HFFc6 (cell line): ENCODE measurements at places on chromosomes 7 and 10. TPM values are rescaled to one million over a fixed set of nuclear protein-coding genes. Genes with fewer than 3 reads are reported as not detected.

GRCh38 chr10:54702583-54703485 lies 98.2 kb downstream of the PCDH15 start:
- no peaks in the 10 kb centered on the region for H3K36me3 ChIP-seq
- H3K4me3 ChIP-seq = no peak overlapping the region
- no peak overlapping the region for H3K27ac ChIP-seq
- no peak for DNase-seq
- no peaks in the 10 kb centered on the region for H3K27me3 ChIP-seq

DNA sequence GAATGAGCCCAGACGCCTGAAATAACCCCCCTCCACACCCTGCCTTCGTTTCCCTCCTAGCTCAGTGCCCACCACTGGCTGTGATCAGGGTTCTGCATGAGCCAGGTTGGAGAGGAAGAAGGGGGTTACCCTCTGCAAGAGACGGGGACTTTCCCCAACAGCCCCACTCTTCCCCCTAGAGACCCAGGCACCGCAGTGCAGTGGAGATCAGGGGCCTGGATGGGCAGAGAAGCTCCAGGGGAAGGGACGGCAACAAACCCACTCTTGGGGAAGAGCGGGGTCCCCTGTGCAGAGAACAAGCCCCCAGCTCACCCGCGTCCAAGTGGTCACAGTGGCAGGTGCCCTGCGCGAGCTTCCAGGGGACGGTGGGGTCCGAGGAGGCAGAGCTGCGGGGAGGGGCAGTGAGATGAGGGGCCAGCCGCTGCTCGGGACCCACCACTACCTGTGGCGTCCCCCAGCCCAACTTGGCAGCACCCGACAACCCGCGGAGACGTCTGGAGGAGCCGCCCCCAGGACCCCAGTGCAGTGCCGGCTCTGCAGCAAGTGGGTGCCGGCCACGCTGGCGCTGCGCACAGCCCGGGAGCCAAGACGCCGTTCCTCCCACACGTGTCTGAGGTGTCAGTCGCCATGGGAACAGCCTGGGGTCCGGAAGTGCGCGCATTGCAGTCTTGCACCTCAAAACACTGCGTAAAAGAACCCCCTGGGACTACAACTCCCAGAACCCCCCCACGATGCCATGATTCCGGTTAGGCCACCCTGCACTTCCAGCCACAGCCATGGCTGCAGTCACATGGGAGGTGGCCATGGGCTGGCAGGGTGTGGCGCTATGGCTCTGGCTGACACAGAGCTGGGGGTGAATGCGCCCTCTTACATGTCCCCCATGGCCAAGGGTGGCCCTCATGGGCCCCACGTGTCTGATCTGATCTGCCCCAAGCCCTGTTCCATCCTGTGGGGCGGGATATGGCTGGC lies 45.8 kb upstream of the WIPI2 start:
- peaks cover 10% of the 10 kb centered on the region for H3K27me3 ChIP-seq
- H3K4me3 ChIP-seq = no peak overlapping the region
- no peak overlapping the region for H3K27ac ChIP-seq

DLG5 gene
- total RNA-seq = 49.2 to 54.0 TPM (median 50.7 TPM) in 3 replicates

PNLIPRP3 gene
- not detected in 3 replicates for total RNA-seq

ZNF467 gene
- 0.96 to 1.2 TPM (median 1.1 TPM) in 3 replicates for total RNA-seq

- DNase-seq = peak; percentile 17
- no peaks in the 10 kb centered on the region for H3K27me3 ChIP-seq
- no peaks in the 10 kb centered on the region for H3K36me3 ChIP-seq
Observed at GRCh38 chr10:21953585-21954057, 49.9 kb downstream of the DNAJC1 start.

DNA sequence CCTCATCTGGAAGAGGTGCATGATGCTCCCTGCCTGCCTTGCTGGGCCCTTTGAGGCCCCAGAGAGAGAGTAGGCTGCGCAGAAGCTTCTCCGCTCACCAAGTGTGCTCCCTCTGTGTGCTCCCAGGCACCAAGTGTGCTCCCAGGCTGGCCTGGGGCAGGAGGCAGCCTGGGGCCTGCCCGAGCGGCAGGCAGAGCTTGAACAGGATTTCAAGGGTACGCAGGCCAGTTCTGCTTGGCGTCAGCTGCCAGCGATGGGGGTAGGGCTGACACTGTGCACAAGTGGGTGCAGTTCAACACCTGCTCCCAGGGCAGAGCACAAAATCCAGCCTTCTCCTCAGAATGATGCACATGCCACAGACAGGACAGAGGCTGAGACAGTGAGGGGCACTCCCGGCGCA lies 119.7 kb downstream of the FAM53B start:
- H3K4me1 ChIP-seq = no peaks in the 10 kb centered on the region
- H3K4me3 ChIP-seq = no peak overlapping the region
- DNase-seq = no peak
- no peak overlapping the region for H3K27ac ChIP-seq
- 0 out of 2 replicates have a peak, but pooled peaks cover 3% of the 10 kb centered on the region for H3K27me3 ChIP-seq

CPA1 gene
- total RNA-seq = not detected in 3 replicates

DNA sequence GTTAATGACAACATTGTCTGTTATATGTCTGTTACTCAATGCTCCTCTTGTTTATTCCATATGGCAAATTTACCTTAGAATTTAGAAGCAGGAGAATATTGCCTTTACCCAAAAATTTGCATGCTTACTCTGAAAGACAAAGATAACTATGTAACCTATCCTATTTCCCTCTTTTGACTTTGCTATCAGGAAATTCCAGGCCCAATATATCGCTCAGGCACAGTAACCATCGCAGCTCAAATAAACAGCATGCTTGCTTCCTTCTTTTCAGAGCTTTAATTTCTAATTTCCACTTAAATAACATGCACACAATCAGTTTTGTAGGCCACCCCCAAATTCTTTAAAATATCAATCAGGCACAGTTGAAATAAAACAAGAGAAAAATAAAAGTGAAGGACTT lies 57.8 kb downstream of the EBLN1 start:
- H3K4me3 ChIP-seq = no peak overlapping the region
- no peaks in the 10 kb centered on the region for H3K36me3 ChIP-seq
- no peak for DNase-seq
- no peak overlapping the region for H3K27ac ChIP-seq
- no peaks in the 10 kb centered on the region for H3K4me1 ChIP-seq

DNA sequence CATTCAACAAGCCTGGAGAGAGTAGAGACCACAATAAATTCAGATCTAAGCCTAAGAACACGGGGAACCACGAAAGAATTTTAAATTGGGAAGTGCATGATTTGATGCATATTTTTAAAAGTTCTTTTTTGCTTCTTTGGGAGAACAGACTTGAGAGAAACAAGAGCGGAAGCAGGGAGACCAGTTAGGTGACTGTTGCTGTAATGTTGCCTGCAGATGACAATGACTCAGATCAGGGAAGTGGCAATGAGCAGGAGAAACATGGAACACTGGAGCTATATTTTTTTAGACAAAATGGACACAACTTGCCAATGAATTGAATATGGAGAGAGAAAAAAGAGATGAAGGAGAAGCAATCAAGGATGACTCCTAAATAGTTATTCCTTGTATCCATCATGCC lies 125.1 kb downstream of the RAPGEF5 start:
- DNase-seq = no peak
- H3K36me3 ChIP-seq = no peaks in the 10 kb centered on the region
- no peak overlapping the region for H3K27ac ChIP-seq
- H3K27me3 ChIP-seq = no peaks in the 10 kb centered on the region; the same call in 1 of the 2 replicates
- H3K4me1 ChIP-seq = peaks cover 10% of the 10 kb centered on the region; the same call in 1 of the 2 replicates

- H3K4me1 ChIP-seq = no peaks in the 10 kb centered on the region
- H3K27ac ChIP-seq = no peak overlapping the region
- H3K27me3 ChIP-seq = peaks cover 8% of the 10 kb centered on the region; the same call in 1 of the 2 replicates
- no peak for DNase-seq
- no peaks in the 10 kb centered on the region for H3K36me3 ChIP-seq
Observed at GRCh38 chr10:86721232-86721631, 35.2 kb upstream of the BMPR1A start.

HOXA7 gene
- total RNA-seq = 7.2 to 10.0 TPM (median 7.4 TPM) in 3 replicates

DNA sequence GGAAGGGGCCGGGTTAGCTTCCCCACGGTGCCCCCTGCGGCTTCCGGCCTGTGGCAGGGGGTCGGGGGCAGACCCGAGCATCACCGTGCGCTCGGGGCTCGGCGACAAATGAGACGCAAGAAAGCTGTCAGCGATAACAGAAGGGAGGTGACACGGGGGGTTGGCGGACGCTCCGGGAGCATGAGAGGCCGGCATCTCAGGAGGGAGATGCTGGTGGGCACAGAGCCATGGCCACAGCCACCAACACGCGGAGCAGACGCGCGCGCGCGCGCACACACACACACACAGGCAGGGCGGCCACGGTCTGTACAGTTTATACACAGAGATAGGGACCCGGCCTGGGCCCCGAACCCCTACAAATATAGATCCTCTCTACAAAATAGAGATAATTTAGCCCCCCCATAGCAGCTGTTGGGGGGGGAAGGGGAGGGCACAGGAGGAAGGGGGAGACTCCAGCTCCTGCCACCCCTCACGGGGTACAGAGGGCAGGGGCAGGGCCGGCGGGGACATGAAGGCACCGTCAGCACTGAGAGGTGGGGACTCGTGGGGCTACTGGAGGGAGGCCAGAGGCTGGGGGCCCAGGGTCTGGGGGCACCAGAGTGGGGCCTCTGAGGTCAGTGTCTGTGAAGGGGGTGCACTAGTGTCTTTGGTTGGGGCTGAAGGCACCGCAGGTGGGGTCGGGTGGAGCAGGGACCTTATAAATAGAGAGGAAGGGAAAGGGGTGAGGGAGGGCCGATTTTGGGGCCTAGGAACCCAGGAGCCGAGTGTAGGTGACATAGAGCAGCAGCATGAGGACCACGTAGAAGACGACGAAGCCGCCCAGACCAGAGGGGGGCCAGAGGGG lies 884 bp upstream of the SAP25 start:
- H3K27me3 ChIP-seq = peaks cover 15% of the 10 kb centered on the region
- H3K27ac ChIP-seq = no peak overlapping the region
- DNase-seq = no peak
- H3K36me3 ChIP-seq = peaks cover 2% of the 10 kb centered on the region; the same call in 1 of the 2 replicates

GRCh38 chr10:114720685-114721278 lies 62.7 kb upstream of the ABLIM1 start:
- no peak for DNase-seq
- H3K36me3 ChIP-seq = peaks cover 4% of the 10 kb centered on the region; the same call in 1 of the 2 replicates
- H3K4me3 ChIP-seq = no peak overlapping the region
- peaks cover 26% of the 10 kb centered on the region for H3K4me1 ChIP-seq
- H3K27ac ChIP-seq = no peak overlapping the region
- no peaks in the 10 kb centered on the region for H3K27me3 ChIP-seq

- H3K4me1 ChIP-seq = no peaks in the 10 kb centered on the region
- H3K27ac ChIP-seq = no peak overlapping the region
- no peaks in the 10 kb centered on the region for H3K36me3 ChIP-seq
- DNase-seq = no peak
- H3K27me3 ChIP-seq = no peaks in the 10 kb centered on the region; the same call in 1 of the 2 replicates
- no peak overlapping the region for H3K4me3 ChIP-seq
Observed at GRCh38 chr10:8637640-8638039, 583.2 kb downstream of the GATA3 start.

EPHB6 gene
- 0.05 to 0.69 TPM (median 0.45 TPM) in 3 replicates for total RNA-seq

GRCh38 chr7:120229084-120229483 lies 43.9 kb upstream of the KCND2 start:
- peaks cover 4% of the 10 kb centered on the region; the same call in 1 of the 2 replicates for H3K36me3 ChIP-seq
- no peak for DNase-seq
- H3K4me1 ChIP-seq = no peaks in the 10 kb centered on the region
- H3K27ac ChIP-seq = no peak overlapping the region
- H3K27me3 ChIP-seq = no peaks in the 10 kb centered on the region
- no peak overlapping the region for H3K4me3 ChIP-seq

AASS gene
- 8.3 to 10.2 TPM (median 9.3 TPM) in 3 replicates for total RNA-seq

NEBL gene
- total RNA-seq = not detected in 3 replicates

DNA sequence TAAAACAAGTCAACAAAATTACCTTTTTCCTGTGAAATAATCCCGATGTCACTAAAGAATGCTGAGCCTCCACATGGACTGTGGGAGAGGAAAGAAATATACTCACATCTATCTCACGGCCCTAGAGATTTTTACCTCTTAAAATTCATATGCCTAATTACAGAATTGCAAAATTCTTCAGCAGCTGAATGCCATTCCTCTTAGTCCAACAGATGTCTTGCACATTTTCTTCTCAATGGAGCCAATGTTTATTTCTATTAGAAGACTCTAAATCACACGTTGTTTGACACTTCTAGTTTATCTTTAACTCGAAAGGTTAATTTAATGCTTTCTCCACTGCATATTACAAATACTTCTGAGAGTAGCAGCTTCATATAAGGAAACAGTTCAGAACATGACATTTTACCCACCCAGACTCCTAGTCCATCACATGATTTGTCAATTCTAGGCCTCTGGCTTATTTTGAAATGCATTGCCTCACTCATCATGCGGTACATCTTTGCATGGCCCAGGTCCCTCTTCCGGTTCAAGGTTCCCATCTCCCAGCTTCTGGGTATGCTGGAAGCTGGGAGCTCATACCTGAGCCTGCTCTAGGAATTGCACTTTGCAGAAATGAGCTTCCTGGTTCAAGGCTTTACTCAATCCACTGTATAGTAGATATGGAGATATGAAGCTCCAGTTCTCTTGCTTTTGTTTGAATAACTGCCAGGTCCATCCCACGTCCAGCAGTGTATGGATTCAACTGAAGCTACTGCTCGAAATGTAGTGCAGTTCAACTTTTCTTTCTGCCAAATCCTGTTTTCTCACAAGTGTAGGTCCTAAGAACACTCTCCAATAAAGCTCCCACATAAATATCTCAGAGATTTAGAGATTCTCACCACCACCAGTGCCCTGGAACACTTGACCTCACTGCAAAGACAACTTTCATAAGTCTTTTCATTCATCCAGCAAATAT lies 306.2 kb downstream of the GPR37 start:
- DNase-seq = no peak
- no peaks in the 10 kb centered on the region for H3K36me3 ChIP-seq
- no peaks in the 10 kb centered on the region for H3K4me1 ChIP-seq
- H3K27me3 ChIP-seq = no peaks in the 10 kb centered on the region
- H3K4me3 ChIP-seq = no peak overlapping the region

DNA sequence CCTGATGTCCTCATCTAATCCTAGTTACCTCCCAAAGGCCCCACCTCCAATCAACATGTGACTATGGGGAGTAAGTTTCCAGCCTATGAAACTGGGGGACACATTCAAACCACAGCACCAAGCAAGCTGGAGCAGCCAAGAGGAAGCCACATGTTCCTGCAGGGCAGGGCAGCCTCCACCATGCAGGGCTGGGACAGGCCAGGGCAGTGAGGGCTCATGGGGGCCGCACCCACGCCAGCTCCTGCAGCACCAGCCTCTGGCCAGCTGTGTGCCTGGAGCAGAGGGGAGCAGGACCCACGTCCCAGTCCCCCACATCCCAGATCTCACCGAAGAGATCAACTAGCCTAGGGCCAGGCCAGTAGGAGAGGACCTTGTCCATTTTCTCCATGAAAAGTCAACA lies 85.9 kb upstream of the INSIG1 start:
- no peak for DNase-seq
- H3K4me1 ChIP-seq = peaks cover 34% of the 10 kb centered on the region
- H3K27me3 ChIP-seq = peaks cover 1% of the 10 kb centered on the region
- H3K4me3 ChIP-seq = no peak overlapping the region

NPFFR1 gene
- not detected in 3 replicates for total RNA-seq

BICC1 gene
- 52.9 to 63.1 TPM (median 61.4 TPM) in 3 replicates for total RNA-seq

- peaks cover 27% of the 10 kb centered on the region for H3K4me1 ChIP-seq
- H3K4me3 ChIP-seq = peak overlapping the region; percentile 78
- DNase-seq = peak; percentile 91
- H3K27me3 ChIP-seq = peaks cover 9% of the 10 kb centered on the region
Observed at GRCh38 chr7:140541513-140542227, 62.4 kb upstream of the MKRN1 start.

GRCh38 chr7:144869082-144869481 lies 33.2 kb upstream of the TPK1 start:
- no peak overlapping the region for H3K4me3 ChIP-seq
- H3K27ac ChIP-seq = no peak overlapping the region
- no peaks in the 10 kb centered on the region for H3K4me1 ChIP-seq
- no peaks in the 10 kb centered on the region; the same call in 1 of the 2 replicates for H3K36me3 ChIP-seq
